ENCODE measurements at places on chromosomes 12 and 14.

DNA sequence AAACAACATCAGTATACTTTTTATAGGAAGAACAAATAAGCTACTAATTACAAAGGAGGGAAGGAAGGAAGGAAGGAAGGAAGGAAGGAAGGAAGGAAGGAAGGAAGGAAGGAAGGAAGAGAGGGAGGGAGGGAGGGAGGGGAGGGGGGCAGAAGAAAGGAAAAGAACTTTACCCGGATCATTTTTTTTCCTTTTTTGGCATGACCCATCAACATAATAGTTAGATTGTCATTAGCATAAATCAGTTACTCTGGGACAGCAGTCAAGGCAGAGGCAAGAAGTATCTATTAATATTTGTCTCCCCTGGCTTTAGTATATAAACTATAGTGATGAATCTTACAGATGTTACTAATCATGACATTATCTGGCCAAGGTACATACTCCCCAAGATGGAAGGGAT is 35.2 kb upstream of the TSPAN8 start:
- no peak for DNase-seq

DNA sequence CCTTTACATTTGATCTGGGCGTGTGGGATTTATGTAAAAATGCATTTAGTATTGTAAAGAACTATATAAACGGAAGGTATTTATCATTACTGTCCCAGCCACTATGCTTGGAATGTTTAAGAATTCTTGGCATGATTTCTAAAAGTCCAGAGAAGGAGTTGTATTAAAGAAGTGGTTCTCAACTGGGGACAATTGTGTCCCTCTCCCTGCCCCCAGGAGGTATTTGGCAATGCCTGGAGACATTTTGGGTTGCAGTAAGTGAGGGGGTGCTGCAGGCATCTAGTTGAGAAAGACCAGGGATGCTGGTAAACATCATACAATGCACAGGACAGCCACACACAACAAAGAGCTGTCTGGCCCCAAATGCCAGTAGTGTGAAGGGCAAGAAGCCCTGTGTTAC is 7.2 kb downstream of the SLC38A1 start:
- DNase-seq: no peak

GRCh38 chr12:53940443-53941014 is 1.9 kb downstream of the HOXC13 start:
- no peak for DNase-seq

- no peak for DNase-seq
Observed at GRCh38 chr14:55138091-55138490, 9.0 kb downstream of the LGALS3 start.

DNA sequence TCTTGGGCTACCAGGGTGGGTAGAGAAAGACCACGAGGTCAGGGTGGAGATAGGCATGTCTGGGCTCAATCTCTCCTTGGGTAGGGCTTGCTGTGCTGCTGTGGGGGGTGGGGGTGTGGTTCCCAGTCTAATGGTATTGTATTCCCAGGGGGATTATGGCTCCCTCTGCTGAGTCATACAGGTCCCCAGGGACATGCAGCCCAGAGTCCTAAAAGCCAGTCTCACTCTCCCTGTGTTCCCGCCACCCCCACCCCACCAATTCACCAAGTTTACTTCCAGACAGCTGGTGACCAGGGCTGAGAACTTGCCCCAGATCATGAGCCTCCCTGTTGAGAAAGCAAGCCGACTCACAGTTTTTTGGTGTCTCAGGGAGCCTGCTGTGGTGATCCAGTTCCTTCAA is 367.6 kb downstream of the C12orf75 start:
- no peak for DNase-seq

GRCh38 chr14:21868442-21869046 is 194.9 kb upstream of the OR4E1 start:
- DNase-seq: peak; percentile 56

- DNase-seq: peak; percentile 46
Observed at GRCh38 chr14:21846227-21846885, 172.7 kb upstream of the OR4E1 start.

DNA sequence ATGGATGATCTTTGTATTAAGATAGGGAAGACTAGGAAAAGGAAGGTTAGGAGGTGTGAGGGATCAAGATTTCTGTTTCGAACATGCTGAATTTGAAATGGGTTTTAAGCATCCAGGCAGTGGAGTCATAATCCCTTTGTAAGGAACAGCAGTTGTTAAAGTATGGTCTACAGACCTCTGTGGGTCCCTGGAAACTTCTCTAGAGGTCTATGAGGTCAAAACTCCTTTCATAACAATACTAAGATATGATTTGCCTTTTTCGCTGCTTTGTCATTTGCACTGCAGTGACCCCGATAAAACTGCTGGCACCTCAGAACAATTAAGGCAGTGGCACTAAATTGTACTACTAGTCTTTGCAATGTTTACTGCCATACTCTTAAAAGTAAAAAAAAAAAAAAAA is 1.5 kb downstream of the RAD51AP1 start:
- no peak for DNase-seq

DNA sequence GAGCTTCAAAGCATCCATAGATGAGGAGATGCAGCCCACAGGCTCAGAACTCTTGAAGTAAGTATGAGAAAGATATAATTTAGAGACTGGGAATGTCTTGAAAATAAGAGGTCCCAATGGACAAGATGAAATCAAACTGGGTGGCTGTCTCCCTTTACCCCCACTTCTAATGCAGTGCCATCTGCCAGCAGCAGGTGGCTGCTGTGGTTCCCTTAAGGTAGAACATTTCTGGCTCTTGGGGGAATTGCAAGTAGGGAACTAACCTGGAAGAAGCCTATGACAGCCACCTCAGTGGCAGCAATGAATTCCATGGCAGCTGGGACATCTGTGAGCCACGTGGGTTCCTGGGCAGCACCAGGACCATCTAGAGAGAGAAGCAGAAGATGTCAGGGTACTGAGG is 648 bp downstream of the ERP27 start:
- DNase-seq: no peak

DNA sequence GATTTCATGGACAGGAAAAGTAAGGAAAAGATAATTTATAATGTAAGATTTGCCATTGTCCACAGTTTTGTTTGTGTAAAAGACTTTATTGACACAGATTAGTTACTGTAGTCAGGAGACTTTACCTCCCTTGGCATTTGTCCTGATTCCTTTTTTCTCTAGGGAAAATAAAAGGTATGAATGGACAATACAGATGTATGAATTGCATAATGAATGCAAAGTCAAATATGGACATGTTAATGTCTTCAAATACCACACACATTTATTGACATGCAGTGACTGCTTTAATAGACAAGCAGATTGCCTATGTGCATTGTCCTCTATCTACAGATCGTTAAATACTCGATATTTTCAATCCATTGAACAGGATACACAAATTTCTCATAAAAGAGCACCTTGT is 999.7 kb upstream of the SEL1L start:
- DNase-seq: no peak

DNA sequence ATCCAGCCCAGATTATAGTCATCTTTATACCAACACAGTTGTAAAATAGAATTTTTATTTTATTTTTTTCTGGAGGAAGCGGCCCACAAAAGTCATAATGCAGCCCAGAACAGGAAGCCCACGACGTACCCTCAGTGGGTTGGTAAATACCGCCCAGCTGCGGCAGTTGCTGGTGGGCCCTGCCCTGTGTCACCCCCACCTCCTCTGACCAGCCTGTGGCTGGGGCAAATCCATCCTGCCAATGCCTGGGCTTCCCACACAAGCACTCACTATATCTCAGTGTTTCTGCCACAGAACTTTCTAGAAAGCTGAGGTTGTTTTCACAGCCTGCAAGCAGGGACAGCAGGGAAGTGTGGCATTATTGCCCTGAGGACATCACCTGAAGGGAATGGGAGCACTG is 171.4 kb upstream of the GSC start:
- no peak for DNase-seq

Data from stimulated activated CD8-positive, alpha-beta memory T cell treated with anti-CD3 and anti-CD28 coated beads, Interleukin-7, amount 100 ng/mL, for 1 hour (primary cell).